ENCODE measurements at places on chromosomes 7 and 10.

- no peak for DNase-seq
- H3K4me3 ChIP-seq = no peak overlapping the region
- H3K4me1 ChIP-seq = no peaks in the 10 kb centered on the region
These were observed 1.2 kb downstream of the PPP1R9A start for GRCh38 chr7:94908323-94909178.

GRCh38 chr7:17069146-17069545, 187.4 kb upstream of the AGR3 start:
- H3K36me3 ChIP-seq = no peaks in the 10 kb centered on the region
- no peaks in the 10 kb centered on the region for H3K27me3 ChIP-seq
- H3K4me1 ChIP-seq = peaks cover 23% of the 10 kb centered on the region
- peak overlapping the region; percentile 74 for H3K27ac ChIP-seq
- no peak for DNase-seq
- no peak overlapping the region for H3K4me3 ChIP-seq

GRCh38 chr10:94146313-94146712, 152.6 kb downstream of the PLCE1 start:
- no peaks in the 10 kb centered on the region for H3K27me3 ChIP-seq
- DNase-seq = no peak
- H3K4me3 ChIP-seq = no peak overlapping the region
- no peaks in the 10 kb centered on the region for H3K4me1 ChIP-seq
- H3K36me3 ChIP-seq = no peaks in the 10 kb centered on the region

DNA sequence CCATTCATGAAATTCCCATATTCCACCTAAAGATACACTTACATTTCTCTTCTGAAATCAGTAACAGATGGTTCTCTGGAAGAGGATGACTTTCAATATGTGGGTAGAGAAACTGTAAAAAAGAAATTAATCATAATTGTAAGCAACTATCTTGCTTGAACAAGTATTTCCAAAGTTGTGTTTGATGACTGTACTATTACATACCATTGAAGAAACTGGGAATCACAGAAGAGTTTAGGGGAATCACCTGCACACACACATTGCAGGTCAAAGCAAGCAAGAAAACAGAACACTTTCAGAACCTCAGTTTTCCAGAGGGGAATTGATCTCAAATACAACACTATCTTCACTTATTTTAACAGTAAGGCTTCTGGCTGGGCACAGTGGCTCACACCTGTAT, 33.6 kb downstream of the GSAP start:
- 0 out of 2 replicates have a peak, but pooled peaks cover 5% of the 10 kb centered on the region for H3K36me3 ChIP-seq
- H3K27me3 ChIP-seq = no peaks in the 10 kb centered on the region
- no peaks in the 10 kb centered on the region for H3K4me1 ChIP-seq
- H3K27ac ChIP-seq = no peak overlapping the region
- no peak overlapping the region for H3K4me3 ChIP-seq

- peak overlapping the region; percentile 84 for H3K4me3 ChIP-seq
- DNase-seq = no peak
- H3K4me1 ChIP-seq = peaks cover 14% of the 10 kb centered on the region
- peak overlapping the region; percentile 79 for H3K27ac ChIP-seq
These were observed 56.5 kb upstream of the PCGF5 start for GRCh38 chr10:91163869-91164474.

Data from GM12878 (cell line).